ENCODE measurements at places on chromosomes 3 and 15.

GRCh38 chr15:74983725-74984231 lies 11.6 kb upstream of the SCAMP5 start:
- no peak for DNase-seq

- no peak for DNase-seq
Observed at GRCh38 chr3:107943786-107944523, 146.9 kb downstream of the CD47 start.

DNA sequence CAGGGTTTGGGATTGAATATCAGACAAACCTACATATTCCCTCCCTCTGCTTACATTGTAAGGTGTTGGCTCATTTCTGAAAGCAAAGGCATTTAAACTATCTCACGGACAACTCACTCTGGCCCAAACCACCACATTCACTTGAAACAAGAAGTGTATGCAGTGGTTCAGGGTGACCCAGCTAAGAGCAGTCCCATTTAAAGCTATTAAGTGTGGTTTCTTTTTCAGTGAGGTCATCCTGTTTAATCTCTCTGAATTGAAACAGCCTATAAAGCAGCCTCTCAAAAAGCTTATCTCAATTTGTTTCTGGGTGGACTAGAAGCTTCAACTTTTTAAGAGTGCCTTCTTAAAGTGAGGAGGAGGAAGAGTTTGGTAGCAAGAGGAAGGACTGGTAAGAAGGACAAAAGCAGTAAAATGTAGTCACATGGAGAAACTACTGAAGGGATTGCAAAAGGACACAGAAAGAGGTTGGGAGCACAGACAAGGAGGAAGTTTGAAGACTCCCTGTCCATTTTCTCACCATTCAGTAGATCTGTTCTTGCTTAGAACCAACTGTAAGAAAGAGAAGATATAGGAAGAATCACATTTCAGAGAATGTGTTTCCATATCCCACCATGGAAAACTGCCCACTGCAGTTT lies 151.6 kb downstream of the TMCO5A start:
- no peak for DNase-seq

DNA sequence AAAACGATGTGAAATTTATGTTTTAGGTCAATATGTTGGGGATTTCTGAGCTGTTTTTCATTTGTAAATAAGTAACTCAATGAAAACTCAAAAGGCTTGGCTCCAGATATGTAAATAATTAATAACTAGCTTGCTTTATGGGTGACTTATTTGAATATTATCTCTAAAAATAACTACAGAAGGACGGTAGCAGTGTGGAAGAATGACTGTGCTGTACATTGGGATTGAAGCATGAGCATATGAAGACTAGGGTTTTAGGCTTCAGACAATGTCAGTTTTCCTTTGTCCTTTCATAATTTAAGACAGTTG lies 343.9 kb downstream of the GRM7 start:
- DNase-seq, result no peak

- no peak for DNase-seq
Observed at GRCh38 chr3:4376499-4376898, 73.3 kb downstream of the SETMAR start.

Data from hematopoietic multipotent progenitor cell treated with erythropoietin and hydrocortisone succinate and interleukin-3 and kit ligand, for 15 days (in vitro differentiated cells).